ENCODE measurements at places on chromosomes 6 and 20. TPM values are rescaled to one million over a fixed set of nuclear protein-coding genes. Genes with fewer than 3 reads are reported as not detected.
A peak's percentile ranks its signal among the peaks of the same experiment; 100 is the strongest.

DNA sequence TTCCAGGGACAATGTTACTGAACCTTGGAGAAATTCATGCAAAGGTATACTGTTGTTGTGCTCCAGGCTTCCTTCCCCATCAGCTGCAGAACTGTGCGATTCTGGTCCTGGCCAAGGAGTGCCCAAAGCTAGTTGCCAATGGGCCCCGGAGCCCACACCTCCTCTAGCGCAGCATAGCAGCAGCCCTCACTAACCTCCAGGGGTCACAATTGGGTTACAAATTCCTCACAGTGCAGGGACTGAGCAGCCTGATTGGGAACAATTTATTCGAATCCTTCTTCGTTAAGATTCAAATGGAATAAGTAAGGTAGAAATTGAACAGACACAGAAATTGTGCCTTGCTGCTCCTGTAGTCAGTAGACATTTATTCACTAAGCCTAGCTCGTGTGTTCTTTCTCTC, 284.9 kb downstream of the PRKN start:
- H3K36me3 ChIP-seq = no peaks in the 10 kb centered on the region
- H3K27me3 ChIP-seq = no peaks in the 10 kb centered on the region
- H3K27ac ChIP-seq = no peak overlapping the region
- DNase-seq = no peak
- H3K4me3 ChIP-seq = no peak overlapping the region
- no peaks in the 10 kb centered on the region for H3K4me1 ChIP-seq

GRCh38 chr6:25287941-25288340, 8.8 kb downstream of the CARMIL1 start:
- DNase-seq = no peak
- 0 out of 2 replicates have a peak, but pooled peaks cover 4% of the 10 kb centered on the region for H3K36me3 ChIP-seq
- H3K27me3 ChIP-seq = no peaks in the 10 kb centered on the region
- no peak overlapping the region for H3K27ac ChIP-seq

GRCh38 chr6:33578164-33578563, 1.9 kb downstream of the BAK1 start:
- peaks cover 24% of the 10 kb centered on the region for H3K4me1 ChIP-seq
- H3K36me3 ChIP-seq = peaks cover 20% of the 10 kb centered on the region
- no peak overlapping the region for H3K27ac ChIP-seq
- DNase-seq = no peak
- peak overlapping the region; percentile 100 for H3K4me3 ChIP-seq
- H3K27me3 ChIP-seq = no peaks in the 10 kb centered on the region

DNA sequence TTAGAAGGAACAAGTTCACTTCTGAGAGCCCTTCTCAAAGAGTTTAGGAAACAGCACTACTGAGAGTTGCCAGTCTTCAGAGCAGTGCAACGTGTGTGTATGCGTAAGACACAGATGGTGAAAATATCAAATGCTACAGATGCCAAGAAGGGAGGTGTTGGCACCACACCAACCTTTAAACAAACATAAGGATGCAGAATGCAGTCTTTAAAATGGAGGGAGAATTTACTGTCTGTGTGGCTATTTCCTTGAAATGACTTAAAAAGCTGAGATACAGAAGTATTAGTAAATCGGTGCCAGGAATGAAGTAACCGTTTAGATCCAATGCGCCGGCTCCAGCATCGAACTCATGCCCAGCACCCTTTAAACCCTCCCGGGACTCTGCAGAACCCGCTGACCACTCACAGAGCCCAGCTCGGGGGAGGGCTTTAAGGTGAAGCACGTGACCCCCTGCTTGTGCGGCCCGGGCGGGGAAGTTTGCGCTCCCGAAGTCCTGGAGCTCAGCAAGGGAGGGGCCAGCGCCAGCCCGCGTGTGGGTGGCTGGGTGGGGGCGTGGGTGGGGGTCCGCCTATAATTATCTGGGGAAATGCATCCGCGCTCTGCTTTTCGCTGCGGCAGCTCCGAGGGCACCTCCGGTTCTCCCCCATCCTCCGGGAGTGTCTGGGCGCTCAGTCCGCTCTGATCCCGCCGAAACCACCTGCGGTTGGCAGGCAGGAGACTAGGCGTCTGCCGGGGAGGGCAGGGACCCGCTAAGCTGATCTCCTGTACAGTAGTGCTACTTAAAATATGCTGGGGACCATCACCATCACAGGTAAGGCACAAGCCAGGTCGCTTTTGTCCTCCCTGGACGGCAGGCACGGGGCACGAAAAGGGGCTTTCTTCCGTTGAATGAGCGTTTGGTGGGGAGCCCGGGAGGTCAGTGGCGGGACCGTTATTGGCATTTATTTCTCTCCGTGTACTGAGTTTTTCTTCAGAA, 66.0 kb downstream of the ZBTB2 start:
- no peaks in the 10 kb centered on the region for H3K36me3 ChIP-seq
- H3K4me3 ChIP-seq = peak overlapping the region; percentile 89
- H3K4me1 ChIP-seq = peaks cover 27% of the 10 kb centered on the region
- H3K27ac ChIP-seq = peak overlapping the region; percentile 87
- no peaks in the 10 kb centered on the region for H3K27me3 ChIP-seq
- DNase-seq = peak; percentile 68

The PRSS16 gene
- 7.3 TPM for total RNA-seq

The LGSN gene
- not detected for total RNA-seq

All from PC-3 (cell line).